Small intestine (tissue), 16 donors: ENCODE measurements at places on chromosomes 1 and 21. TPM values are rescaled to one million over a fixed set of nuclear protein-coding genes. Genes with fewer than 3 reads are reported as not detected.

C1orf226 gene
- 13.6 TPM for polyA plus RNA-seq

ERVH48-1 gene
- polyA plus RNA-seq = not detected

QSOX1 gene
- polyA plus RNA-seq = 41.1 TPM

MSH4 gene
- polyA plus RNA-seq = not detected

CLDN19 gene
- not detected for polyA plus RNA-seq

LCE1F gene
- not detected for polyA plus RNA-seq

ACTL8 gene
- polyA plus RNA-seq = not detected

VSIG8 gene
- not detected for polyA plus RNA-seq

CFHR3 gene
- not detected for polyA plus RNA-seq

LIN28A gene
- not detected for polyA plus RNA-seq

CBR3 gene
- polyA plus RNA-seq = 0.54 TPM

DNA sequence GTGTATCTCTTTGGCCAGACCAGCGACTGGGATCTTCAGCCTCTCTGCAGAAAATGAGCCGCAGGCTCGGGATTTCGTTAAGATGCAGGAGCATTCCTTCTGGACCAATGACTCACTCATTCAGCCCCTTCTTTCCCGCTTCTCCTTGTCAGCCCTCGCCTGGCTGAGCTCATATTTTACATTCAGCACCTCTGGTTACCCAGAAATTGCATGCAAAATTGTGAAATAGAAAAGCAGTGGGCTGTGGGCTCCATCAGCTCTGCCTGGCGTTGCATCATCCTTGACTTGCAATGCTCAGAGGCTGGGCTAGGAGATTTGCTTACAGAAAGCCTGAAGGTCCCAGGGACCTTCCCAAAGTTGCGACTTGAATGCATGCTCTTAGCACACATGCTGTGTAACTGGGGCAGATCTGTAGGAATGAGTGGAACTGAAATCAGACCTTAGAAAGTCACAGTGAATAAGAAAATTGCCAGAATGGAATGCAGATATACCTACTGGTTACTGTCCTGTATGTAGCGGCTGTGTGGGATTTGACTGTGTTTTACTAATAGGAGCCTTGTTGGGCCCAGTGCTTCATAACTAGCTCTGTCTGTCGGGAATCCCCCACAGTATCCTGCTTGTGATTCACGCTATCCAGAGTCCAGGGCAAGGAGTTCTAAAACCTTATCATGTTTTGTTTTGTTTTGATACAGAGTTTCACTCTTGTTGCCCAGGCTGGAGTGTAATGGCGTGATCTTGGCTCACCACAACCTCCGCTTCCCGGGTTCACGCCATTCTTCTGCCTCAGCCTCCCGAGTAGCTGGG is 444.8 kb downstream of the KIF26B start:
- no peak for DNase-seq

GRCh38 chr1:111110197-111110899 is 29.5 kb downstream of the DRAM2 start:
- DNase-seq = no peak

GRCh38 chr1:18110968-18111367 is 3.4 kb downstream of the IGSF21 start:
- no peak for DNase-seq

DNA sequence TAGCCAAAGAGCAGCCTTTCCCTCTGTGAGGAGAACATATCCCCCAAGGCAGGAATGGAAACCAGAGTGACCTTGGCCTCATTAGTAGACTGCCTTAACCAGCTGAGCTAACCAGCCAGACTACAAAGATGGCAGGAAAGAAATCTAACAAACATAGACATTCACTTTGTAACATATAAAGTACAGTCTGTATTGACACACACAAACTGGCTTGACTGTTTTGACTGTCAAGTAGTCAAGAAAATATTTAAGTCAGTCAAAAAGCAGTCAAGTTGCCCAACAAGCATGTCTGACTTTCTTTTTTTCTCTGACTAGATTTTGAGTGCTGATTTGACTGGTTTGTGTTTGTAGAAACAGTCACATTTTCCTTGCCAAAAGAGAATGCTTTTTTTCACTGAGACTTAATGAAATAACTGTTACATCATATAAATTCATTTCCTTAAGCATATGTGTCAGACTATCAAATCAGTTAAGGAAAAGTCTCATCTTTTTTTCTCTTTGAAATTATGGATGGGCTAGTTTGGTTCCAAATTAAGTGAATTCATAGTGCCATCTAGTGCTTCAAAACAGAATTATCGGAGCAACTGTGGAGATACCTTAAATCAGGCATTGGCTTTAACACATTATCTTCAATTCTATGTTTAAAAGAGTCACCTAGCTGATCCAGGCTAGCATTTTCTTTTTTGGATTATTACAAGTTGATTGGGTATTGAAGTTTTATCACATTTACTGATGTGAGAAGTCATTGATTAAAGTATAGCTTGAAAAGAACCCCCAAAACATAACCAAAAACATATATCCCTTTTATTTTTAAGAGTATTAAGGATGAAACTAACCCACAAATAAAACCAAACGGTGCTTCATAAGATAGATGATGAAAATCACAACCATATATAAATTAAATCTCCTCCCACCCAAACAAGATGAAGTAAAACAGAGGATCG is 75.0 kb downstream of the ATP6V1G3 start:
- peak; percentile 44 for DNase-seq

DNA sequence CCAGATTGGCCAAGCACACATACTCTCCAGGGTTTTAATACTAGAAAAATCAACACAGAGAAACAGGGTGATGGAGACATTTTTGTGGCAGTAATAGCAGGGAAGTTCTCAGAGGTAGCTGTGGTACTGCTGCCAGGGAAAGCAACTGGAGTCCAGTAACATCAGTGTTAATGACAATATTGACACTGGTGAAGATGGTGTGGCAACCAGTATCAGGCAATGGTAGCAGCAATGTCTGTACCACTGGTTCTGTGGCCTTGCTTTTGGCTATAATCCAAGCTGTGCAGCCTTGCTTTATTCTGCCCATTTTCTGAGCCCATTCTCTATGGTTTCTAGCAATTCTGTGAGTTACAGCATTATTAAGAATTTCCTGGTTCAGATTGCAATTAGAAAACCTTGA is 1.6 kb upstream of the SNX7 start:
- no peak for DNase-seq

DNA sequence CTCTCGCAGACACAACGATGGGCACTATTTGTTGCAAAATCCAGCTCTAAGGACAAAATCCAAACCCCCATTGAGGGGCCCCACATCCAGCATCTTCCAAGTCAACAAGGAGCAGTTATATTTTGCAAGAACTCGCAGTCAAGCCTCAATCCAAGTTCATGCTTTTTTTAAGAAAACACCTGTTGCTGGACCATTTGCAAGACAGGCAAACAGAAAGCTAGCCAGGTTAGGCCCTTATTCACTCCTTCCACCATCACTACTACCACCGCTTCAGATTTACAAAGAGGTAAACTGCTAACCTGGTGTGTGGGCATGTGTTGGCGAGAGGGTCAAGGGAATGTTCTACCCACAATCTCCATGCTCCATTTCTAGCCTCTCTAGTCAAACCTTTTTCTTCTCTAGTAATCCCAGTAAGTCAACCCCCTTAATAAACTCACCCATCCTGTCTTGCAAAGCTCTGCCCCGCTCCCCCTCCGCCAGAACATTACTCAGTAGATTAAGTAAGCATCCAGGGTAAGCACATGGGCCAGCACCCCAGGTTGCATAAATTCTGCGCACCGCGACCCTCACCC is 703 bp downstream of the ERI3 start:
- peak; percentile 9 for DNase-seq

GRCh38 chr21:25062061-25062460 is 545.2 kb downstream of the MRPL39 start:
- DNase-seq = no peak

DNA sequence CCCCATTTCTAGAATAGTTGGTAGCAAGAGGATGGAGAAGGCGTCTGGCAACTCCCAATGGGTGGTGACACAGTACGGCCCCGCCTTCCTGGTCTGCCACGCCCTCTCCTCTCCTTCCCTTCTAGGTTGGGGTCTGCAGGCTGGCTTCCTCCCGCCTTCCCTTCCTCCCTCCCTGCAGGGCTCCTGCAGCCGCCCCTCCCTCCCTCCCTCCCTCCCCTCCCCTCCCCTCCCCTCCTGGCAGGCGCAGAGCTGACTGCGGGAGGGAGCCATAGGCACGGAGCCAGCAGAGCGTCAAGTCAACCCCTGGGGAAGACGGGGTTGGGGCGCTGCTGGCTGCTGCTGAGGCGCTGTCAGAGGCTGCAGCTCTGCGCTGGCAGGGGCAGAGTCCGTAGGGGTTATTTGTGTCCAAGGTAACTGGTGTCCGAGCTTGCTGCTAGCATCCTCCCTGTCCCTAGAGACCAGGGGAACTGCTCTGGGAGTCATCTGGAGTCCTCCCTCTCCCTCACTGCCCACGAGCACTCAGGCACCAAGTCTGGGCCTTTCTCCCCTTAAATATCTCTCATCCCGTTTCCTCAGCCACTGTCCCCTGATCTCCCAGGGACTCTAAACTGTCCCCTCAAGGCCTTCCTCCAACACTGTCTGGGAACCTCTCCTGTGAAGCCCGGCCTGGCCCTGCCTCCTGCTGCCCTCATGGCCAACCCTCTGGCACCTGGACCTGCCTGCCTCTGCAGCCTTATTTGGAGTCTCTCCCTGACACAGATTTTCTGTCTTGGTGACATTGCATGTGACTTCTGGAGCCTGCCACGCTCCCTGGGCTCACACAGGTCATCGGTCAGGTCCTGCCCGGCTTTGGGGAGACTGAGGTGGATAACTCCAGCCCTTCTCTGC is 57.4 kb upstream of the ACOT11 start:
- peak; percentile 83 for DNase-seq

DNA sequence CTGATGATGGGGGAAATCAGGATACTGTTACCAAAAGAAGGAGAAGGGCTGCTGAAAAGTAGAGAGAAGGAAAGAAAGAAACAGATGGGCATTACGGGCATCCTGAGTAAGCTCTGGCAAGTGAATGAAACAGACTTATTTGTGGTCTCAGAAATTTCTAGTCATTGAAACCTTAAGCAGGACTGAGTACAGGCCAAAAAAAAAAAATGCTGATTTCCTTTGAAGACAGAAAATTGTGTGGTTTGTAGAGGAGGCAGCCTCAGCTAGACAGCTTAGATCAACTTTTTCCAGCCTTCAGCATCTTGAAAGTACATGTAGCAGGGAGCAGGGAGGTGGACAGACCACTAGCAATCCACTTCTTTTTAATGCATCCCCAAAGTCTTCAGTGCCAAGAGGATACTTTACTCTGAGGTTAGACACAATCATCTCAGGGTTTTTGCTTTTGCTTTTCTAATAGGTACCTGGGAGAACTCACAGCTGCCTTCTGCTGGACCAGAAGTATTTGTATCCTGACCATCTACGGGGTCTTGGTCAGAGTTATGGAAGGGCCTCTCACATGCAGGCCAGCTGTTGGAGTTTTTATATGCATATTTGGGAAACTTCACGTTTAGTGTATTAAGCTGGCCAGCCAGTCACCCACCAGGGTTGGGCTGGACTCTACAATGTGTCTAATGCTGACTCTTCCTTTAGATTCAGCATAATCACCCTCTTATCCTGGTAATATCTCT is 10.6 kb upstream of the CAPZB start:
- DNase-seq = no peak

DNA sequence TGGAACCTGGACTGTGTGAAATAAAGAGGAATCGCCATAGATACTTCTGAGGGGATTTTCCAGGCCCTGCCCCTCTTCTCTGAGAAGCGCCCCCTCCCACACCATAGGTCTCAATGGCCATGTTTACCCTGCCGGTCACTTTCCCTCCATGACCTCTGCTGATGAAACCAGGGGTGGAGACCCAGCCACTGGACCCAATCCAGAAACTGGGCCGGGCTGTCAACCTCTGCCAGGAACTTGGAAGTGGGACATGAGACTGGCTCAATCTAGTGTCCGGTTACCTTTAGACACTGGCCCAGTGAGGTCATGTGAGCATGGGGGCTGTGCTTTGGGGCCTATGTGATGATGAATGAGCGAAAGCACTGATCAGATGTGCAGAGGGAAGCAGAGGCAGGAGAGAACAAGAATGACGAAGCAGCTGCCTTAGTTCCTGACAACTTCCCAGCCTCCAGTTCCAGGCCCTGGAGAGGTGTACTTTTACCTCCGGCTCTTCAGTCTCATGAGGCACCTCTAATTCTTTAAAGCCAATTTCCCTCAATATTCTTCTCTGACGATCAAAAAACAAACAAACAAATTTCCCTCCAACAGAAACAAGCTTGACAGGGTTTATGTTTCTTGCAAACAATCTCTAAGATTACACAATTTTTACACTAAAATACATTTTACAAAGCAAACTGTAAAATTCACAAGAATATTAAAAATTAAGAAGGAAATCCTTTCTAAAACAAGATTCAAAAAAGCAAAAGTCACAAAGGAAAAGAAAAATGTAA is 4.9 kb downstream of the ASAP3 start:
- no peak for DNase-seq

DNA sequence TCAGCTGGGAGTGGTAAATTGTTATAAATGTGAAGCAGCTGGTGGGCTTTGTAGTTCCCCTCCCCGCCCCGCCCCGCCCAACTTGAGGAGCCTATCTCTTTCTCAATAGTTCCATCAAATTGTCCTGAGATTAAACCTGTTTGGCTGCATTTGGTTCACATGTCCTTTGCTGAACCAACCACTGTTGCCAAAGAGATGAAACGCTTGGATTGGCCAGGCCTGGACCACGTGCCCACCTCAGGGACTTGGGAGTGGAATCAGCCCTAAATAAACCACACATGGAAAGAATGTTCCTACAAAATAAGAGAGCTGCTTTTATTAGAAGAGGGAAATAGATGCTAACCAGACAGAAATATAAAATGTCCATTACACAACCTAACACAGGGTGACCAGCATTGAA is 424.9 kb upstream of the KAZN start:
- DNase-seq = no peak
